Stimulated activated CD4-positive, alpha-beta T cell treated with anti-CD3 and anti-CD28 coated beads, TNF-alpha, amount 100 ng/mL, for 24 hours (primary cell): ENCODE measurements at places on chromosomes 16 and 17.
A peak's percentile ranks its signal among the peaks of the same experiment; 100 is the strongest.

- no peak for DNase-seq
Observed at GRCh38 chr17:79504181-79504605, 106.7 kb downstream of the RBFOX3 start.

DNA sequence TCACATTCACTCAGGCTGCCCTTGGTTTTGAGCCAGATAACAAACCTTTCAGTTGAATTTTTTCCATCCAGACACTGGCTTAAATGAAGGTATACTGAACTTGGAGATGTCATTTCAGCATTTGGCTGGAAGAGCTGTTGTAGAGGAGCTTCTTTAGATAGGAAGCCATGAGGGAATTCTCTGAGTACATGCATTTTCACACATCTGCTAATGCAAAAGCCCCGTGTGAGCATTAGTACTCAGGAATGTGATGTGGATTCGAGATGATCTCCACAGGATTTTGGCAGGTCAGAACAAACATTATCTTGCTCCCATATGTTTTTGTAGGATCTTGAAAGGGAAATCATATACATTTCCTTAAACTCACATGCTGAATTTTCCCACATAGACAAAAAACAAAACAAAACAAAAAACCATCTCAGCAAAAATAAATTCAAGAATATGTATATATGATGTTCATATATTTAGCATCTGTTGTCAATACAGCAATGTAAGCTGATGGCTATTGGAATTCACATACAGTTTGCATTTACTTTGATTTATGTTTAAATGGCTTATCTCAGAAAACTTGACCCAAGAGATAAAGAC, 277.2 kb upstream of the TBX2 start:
- no peak for DNase-seq

- DNase-seq = peak; percentile 0
Observed at GRCh38 chr16:72172105-72173034, at the start of gene PMFBP1. TSS of gene PMFBP1 (minus strand) at chr16:72172155. CDS start at chr16:72171208, 947 bp downstream.

- peak; percentile 33 for DNase-seq
Observed at GRCh38 chr17:64599187-64599676, 62.9 kb downstream of the SMURF2 start.

DNA sequence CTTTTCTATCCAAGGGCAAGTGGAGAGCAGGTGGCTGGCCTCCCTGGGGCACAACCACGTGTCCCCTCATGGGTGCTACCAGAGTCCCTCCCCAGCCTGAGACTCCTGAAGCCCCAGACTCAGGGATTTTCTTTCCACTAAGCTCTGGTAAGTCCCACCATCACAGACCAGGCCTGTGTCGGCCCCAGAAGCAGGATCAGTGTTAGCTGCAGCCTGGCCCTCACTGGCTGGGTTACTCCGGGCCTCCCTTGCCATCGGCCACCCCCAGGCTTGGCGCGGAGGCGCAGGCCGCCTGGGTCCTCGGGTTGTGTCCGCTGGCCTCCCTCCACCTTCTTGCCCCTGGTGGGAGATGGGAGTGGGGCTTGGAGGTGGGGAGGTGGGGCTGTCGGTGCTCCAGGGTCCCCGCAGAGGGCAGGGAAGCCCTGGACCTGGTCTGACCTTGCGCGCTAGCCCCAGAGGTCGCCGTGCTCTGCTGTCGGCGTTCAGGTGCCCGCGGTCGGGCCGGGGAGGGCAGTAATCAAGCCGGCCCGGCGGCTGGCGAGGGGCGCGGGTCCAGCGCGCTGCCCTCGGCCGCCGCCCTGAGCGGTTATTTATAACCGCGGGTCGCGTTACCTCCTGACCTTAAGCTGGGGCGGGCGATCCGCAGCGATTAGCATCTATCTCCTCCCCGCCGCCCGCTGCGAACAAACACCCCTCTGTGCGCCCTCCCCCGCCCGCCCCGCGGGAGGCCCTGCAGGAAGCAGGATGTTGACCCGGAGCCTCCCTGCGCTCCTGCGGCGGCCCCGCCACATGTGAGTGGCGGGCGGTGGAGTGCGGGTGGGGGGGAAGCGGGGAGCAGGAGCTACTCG, 78.1 kb upstream of the TOB1 start:
- DNase-seq = peak; percentile 81

DNA sequence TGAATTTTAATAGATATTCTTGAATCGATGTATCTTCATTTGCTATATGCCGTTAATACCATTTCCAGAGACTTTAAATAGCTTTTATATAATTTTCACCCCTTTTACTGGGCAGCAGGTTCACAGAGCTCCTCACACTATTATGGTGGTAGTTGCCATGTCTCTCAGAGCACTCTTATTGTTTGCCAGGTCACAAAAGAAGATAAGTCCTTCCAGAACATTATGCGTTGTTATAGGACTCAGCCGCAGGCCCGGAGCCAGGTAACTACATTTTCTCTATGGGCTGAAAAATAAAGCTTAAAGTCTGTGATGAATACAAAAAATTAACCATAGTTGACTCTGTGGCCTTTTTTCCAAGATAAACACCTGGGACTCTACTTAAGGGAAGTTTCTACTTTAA, 24.0 kb downstream of the AKTIP start:
- no peak for DNase-seq

DNA sequence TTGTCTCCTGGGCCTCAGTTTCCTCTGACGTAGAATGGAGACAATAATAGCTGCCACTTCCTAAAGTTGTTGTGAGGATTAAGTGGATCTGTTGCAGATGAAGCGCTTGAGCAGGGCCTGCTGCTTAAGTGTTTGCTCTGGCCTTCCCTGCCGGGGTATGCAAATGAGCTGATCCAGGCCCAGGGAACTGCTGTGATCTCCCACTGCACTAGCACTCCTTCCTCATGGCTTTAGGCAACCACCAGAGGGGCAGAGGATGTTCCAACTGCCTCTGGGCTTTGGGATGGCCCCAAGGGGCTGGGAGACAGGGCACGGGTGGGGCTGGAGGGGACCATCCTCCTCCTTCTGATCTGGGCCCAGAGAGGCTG, 6.2 kb downstream of the SBK1 start:
- DNase-seq = no peak

DNA sequence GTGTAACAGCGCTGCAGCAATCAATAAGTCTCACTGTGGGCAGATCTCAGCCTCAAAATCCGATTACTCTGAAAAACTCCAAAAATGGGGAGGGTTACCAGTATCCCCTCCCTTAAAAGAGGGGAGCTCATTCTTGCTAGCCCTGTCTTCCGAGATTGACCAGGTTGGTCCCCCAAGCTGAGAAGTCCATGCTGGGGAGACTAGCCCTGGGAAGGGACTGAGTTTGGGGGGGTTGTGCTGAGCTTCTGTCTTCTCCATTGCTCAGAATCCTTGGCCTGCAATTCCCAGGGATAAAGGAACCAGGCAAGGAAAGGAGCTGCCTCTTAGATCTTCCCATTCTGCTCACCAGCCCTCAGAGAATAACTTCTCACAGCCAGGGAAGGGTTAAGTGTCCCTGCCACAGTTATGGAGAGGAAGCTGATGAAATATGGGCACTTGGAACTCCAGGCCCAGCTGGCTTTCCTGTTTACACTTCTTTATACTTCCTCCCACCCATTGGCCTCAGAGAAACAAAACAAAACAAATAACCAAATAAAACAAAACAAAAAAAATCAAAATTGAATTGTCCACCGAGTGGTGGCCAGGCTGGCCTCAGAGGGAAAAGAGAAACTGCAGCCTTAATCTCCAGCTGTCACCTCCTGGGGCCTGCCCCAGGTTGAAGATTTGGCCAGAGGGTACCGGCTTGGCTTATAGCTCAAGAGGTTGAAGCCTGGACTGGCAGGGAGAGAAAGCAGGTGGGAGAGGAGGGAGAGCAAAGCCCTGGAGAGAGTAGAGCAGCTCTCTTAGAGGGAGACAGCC, 2.6 kb downstream of the HOXB3 start:
- DNase-seq = no peak

DNA sequence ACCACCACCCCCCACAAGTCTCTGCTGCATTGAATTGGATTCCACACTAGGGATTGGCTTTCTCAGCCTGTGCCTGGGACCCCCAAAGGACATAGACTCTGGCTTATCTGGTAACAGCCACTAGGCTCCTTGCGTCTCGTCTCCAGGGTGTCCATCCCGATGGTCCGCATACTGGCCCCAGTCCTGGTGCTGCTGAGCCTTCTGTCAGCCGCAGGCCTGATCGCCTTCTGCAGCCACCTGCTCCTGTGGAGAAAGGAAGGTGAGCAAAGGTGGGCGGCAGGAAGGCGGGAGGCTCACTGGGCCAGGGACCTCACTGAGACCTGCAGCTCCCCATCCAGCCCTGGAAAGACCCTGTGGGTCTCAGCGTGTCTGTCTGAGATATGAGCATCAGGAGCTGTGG, 8.1 kb downstream of the CD300LG start:
- no peak for DNase-seq

- no peak for DNase-seq
Observed at GRCh38 chr17:28507567-28508203, 1.5 kb downstream of the FOXN1 start.

GRCh38 chr17:48241131-48241591, 133.6 kb downstream of the SNX11 start:
- DNase-seq = no peak

- DNase-seq = no peak
Observed at GRCh38 chr16:17564856-17565255, 94.1 kb upstream of the XYLT1 start.

DNA sequence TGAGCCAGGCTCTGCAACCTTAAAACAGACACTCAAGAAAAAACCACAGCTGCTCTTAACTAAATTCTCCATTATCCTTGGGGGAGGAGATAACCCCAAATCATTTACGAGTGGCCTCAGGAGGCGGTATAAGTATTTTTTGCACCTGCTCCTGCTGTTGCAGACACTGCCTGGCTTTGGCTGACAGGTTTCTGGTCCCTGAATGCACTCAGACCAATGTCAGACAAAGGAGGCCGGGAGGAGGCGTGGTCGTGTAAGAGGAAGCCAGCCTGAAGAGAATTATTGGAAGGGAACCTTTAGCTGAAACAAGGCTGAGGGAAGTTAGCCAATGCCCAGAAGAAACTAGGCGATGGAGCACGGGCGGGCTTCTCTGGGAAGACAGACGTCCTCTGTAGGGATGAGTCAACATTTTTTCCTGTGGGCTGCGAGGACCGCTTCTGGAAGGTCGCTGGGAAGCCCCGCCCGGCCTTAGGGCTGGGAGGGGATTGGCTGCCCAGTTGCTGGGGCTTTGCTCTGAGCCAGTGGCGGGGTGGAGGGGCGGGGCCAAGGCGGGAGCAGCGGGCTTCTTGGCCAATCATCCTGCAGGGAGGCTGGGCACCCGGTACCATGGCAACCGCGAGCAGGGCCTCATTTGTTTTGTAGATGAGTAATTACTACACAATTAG, 82.3 kb downstream of the CCDC182 start:
- peak; percentile 31 for DNase-seq

- DNase-seq = no peak
Observed at GRCh38 chr17:48995974-48996721, 1.0 kb upstream of the IGF2BP1 start.

DNA sequence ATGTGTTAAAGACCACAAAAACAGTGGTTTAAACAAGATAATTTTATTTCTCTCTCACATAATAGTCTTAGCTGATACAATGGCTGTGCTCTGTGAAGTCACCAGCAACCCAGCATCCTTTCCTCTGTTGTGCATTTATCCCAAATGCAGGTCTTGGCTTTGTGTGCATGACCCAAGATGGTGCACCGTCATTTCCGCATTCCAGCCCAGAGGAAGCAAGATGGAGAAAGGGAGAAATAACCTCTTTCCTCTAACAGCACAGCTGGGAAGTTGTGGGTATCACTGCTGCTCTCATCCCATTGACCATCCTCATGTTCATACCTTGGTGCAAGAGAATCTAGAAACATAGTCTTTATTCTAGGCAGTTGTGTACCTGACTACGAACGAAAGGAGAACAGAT, 21.8 kb downstream of the TMC5 start:
- no peak for DNase-seq

GRCh38 chr16:13702614-13703013, 217.3 kb upstream of the ERCC4 start:
- DNase-seq = no peak

GRCh38 chr16:48499923-48500381, 110.0 kb downstream of the N4BP1 start:
- no peak for DNase-seq

DNA sequence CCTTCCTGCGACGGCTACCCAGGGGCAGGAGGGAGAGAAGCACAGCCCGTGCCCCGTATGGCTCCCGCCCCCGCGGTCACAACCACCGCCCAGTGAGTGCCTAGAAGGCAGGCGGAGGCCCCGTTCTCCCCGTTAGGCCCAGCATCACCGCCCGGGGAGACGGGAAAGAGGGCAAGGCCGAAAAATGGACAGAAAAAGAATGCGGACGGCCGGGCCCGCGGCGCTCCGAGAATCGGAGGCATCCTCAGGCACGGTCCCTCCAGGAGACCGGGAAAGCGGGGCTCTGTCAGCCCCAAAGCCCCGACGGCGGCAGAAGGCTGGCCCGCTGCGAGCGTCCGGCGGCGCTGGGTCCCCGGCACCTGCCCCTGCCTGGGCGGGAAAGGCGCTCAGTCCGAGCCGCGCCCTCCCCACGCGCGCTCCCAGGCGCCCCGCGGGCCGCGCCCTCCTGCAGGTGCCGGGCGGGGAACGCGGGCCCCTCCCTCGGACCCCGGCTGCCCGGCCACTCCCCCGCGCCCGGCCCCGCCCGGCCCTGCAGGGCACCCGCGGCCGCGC, 407 bp downstream of the MCRIP1 start:
- peak; percentile 15 for DNase-seq

DNA sequence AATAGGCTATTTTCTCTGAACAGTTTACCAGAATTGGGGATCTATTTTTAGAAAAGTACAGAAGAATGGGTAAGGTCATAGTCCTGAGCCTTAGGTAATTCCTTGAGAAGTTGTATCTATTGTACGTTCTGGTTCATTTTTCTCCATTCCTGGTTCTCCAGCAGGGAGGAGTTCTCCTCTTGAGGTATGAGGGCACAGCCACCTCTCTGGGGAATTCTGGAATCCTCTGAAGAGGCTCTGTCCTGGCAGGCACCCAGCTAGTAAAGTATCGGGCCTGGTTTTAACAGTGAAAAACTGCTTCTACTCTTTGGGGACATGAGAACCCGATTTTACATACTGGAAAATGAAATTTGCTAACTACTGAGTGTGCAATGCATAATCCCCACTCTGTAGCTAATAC, 19.6 kb upstream of the PMFBP1 start:
- DNase-seq = no peak

- DNase-seq = no peak
Observed at GRCh38 chr17:74343526-74344284, 17.7 kb downstream of the KIF19 start.

GRCh38 chr16:55539488-55539887, 27.0 kb upstream of the CAPNS2 start:
- DNase-seq = no peak

DNA sequence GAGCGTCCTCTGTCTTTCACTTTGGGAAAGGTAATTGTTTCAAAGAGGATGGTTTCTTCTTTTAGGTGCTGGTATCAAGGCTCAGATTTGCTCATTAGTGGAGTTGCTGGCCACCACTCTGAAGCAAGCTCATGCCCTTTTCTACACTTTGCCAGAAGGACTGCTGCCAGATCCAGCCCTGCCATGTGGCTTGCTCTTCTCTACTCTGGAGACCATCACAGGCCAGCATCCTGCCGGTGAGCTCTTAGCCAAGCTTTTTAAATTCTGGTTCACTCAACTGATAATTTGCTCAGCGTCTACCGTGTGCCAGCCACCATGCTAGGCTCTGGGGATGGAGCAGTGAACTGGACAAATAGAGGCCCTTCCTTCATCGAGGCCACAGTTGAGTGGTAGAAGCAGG, 4.3 kb downstream of the COG1 start:
- no peak for DNase-seq

GRCh38 chr17:76104140-76104895, 731 bp upstream of the EXOC7 start:
- no peak for DNase-seq
